NCI-H1105 treated with DMSO at 0.1 percent for 48 hours (cell line): ENCODE measurements at places on chromosomes 7 and 10.

GRCh38 chr10:72332423-72333111 lies 22.2 kb downstream of the DNAJB12 start:
- DNase-seq: no peak

DNA sequence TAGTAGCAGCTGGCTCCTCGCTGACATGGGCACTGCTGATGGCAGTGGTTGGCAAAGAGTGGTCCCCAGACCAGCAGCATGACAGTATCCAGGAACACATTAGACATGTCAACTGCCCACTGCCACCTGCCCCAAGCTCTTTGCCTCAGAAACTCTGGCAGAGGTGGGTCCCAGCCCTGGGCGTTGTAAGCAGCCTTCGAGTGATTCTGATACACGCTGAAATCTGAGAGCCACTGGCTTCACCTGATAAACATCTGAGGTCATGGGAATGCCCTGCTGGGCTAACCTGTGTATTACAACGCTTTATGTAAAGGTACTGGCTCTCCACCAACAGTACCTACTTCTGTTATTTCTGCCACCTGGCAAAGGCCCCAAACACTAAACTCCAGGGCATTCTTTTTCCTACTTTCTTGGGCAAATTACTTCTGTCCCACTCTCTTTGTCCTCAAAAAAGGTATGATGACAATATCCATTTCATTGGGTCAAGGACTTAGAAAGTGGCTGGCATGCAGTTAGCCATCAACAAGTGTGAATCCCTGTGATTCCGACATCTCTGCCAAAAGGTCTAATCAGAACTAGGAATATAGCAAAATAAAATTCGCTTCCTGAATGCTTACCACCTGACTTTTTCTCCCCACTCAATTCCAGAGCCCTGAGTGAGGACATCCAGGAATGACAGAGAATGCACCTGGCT lies 9.2 kb downstream of the SGMS1 start:
- DNase-seq: no peak

DNA sequence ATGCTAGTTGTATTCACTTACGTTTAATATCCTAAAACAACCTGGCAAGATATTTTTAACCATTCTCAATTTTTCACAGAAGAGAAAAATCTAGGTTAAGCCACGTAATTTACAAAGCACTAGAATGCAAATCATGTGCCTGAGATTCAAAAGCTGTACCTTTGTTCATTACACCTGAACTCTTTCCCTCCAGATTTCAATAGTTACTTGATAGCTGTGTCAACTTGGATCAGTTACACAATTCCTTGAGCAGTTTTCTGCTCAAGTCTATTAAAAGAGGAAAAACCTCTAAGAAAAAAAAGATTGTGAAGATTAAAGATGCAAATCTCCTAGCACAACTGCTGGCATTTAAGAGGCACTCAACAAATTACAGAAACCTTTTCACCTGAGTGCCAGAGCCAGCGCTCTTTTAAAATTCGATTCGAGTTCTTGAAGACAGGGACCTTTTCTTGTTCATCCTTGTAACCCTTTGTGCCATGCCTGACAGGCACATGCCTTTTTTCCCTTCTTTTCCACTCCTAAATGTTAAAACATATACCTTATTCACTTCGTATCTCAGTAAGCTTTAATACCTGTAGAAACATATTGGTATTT lies 886 bp downstream of the NSUN6 start:
- no peak for DNase-seq

- no peak for DNase-seq
Observed at GRCh38 chr10:59736749-59737148, 16.5 kb downstream of the MRLN start.

DNA sequence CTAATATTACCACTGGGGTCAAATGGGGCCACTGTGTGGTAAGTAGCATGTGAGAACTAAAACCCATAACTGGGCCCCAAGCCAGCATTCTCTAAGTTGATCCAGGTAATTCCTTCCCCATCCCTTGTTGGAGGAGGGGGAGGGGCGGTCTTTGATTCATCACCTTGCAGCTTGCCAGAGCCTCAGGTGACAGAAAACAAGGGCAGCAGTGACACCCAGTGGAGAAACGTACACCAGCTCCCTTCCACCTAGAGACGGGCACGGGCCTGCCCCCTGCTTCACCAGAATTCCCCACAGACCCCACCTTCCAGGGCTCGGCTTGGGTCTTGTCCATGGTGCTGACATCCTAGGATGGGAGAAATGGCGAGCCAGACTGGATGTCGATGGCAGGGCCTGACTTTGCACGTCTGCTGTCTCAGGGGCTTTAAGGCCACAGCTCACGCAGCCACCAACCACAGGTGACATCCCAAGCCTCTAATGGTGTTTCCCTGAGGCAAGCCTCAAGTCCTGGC lies 102.0 kb downstream of the STRA8 start:
- DNase-seq: peak; percentile 89

- DNase-seq: no peak
Observed at GRCh38 chr7:107396081-107396480, 73.8 kb upstream of the GPR22 start.

GRCh38 chr7:157986051-157986450 lies 601.6 kb downstream of the PTPRN2 start:
- no peak for DNase-seq

GRCh38 chr7:137932881-137933269 lies 69.0 kb downstream of the CREB3L2 start:
- no peak for DNase-seq

GRCh38 chr10:121532292-121532864 lies 65.9 kb downstream of the FGFR2 start:
- DNase-seq: no peak

- DNase-seq: no peak
Observed at GRCh38 chr10:14549496-14549895, 218.8 kb upstream of the FRMD4A start.

GRCh38 chr10:95273393-95274312 lies 17.1 kb downstream of the PDLIM1 start:
- DNase-seq: no peak

GRCh38 chr7:77838929-77839491 lies 40.4 kb downstream of the PHTF2 start:
- DNase-seq: no peak

- no peak for DNase-seq
Observed at GRCh38 chr10:125006921-125007426, 65.1 kb downstream of the ZRANB1 start.

DNA sequence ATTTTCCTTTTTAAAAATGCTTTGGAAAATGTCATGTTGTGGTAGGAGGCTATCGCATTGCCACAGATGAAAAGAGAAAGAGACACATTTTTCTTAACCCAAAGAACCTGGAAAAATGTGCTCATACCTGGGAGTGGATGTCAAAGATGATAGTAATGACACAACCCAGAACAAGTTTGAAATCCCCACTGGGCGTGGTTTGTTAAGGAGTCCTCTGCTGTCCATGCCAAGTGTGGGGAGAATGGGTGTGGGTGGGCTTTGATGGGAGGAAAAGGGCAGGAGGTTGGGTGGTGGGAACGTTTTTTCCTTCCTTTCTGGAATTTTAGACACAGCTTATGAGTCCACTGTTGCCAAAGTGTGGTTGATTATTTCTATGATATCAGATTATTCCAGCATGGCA lies 10.9 kb downstream of the OPTN start:
- DNase-seq: no peak

DNA sequence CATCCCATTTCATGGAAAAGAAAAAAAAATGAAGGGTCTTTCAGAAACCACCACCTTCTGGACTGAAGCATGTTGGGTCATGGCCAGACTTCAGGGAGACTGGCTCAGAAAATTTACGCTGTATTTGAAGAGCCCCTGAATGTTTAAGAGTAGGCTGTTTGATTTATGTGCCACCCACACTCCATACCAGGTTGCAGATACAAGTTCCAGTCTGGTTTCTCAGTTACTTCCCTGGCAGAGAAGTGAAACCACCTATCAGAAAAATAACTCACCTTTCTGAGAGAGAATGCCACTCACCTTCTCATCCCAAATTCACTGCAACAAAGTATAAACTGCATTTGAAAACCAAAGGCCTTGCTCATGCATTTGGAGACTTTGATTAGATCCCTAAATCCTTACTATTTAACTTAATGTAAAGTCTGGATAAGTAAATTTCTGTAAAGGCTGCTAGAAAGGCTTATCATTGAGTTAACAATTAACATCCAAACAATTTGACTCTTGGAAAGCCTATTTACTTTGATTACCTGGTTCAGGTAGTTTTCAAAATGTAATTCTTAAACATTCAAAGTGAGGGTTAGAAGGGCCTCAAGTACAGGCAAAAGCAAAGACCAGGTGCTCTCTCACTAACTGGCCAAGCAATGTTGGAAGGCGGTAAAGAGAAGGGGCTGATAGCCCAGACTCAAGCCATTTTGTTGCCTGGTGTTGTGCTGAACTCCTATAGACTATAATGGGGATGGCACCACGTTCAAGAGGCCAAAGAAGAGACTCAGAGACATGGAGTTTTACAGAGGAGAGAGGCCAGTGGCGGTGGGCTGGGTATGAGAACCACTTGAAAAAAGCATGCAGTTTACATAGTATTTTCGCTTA lies 12.8 kb upstream of the ADD3 start:
- no peak for DNase-seq

DNA sequence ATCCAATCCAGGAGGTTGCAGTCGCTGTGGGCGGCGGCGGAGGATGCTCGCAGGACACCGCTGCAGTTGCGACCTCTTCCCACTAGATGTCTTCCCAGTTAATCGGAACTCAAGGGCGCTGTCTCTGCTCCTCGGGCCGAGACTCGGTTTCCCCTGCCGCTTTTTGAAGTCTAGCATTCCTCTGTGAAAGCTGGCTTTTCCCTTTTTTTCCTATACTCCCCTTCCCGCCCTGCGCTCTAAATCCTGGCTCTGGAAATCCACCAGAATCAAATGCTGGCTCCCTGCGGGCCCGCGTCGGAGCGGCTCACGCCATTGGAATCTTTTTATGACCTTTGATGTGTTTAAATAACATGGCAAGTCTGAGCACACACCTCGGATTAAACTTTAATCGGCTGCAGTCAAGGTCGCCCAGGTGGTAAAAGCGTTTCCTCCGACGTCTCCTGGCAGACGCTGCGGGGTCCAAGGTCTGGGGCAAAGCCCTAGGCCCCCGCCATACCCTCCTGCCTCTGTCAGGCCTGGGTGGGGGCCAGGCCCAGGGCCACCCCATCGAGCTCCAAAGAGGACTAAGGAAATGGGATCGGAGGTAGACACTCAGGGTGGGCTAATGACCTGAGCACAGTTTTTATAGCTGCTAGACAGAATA lies 10.7 kb upstream of the HOXA13 start:
- no peak for DNase-seq

DNA sequence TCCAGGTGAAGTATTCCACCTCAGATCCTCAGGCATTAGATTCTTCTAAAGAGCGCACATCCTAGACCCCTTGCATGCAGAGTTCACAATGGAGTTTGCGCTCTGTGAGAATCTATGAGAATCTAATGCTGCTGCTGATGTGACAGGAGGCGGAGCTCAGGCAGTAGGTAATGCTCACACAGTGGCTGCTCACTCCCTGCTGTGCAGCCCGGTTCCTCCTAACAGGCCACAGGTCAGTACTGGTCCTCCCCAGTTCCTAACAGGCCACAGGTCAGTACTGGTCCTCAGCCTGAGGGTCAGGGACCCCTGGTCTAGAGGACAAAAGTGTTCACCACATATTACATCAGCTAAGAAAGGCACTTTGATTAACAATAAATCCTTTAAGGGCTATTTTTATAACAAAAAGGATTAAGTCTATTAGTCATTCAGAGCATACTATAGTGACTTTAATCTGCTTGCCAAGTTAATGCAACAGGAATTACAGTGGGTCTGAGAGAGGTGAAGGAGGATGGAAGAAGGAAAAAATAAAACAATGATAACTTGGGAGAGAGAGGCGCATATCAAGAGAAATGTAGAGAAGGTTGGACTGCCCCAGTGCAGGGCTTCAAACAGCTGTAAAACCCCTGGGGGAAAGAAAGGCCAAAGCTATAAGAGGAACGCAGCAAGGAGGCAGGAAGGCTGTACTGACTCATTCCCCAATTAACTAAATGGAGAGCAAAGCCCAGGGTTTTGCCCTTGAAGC lies 49.2 kb downstream of the CUL2 start:
- no peak for DNase-seq

DNA sequence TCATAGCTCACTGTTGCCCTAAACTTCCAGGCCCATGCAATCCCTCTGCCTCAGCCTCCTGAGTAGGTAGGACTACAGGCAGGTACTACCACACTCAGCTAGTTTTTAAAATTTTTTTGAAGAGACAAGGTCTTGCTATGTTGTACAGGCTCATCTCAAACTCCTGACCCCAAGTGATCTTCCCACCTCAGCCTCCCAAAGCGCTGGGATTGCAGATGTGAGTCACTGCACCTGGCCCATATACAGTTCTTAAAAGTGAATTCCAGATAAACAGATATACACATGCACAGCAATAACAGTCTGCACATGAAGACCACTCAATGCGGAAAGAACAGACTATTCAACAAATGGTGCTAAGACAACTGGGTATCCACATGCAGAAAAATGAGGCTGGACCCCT lies 67.8 kb downstream of the SRPK2 start:
- DNase-seq: no peak

- no peak for DNase-seq
Observed at GRCh38 chr7:100352984-100353684, 4.8 kb upstream of the PILRB start.

GRCh38 chr7:91504919-91505318 lies 240.7 kb downstream of the FZD1 start:
- DNase-seq: no peak

DNA sequence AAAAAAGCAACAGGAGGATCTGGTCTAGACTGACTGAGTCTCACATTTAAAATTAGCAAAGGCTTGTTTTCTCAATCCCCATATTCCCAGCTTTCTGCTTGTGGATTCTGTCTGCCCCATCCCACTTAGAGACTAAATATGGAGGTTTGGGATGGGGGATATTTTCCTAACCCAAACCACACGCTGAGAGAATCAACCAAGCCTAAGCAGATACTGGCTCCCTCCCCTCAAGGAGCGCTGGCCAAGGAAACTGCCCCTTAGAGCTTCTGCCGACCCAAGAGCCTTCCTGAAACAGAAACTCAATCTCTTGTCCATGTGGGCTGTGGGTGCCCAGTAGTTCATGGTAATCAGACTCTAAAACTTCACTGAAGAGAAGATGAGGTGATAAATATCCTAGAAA lies 3.9 kb downstream of the FFAR4 start:
- DNase-seq: no peak

DNA sequence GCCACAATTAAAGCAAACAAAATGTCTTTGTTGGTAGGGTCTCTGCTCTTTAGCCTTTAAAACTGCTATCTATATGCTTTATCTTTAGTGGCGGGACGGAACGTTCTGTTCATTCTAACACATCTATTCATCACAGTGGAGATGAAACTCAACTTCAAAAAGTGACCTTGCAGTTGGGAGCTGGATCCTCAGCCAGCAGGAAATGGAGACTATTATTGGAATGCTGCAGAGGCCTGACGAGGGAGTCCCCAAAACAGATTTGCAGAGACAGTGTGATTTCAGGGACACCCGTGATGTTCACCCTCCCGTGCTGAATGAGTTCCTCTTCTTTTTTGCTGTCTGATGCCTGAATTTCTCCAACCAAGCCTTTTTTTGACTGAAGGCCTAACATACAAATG lies 306.0 kb upstream of the SHH start:
- DNase-seq: no peak

- no peak for DNase-seq
Observed at GRCh38 chr10:130983749-130984148, 327.8 kb downstream of the TCERG1L start.

- no peak for DNase-seq
Observed at GRCh38 chr10:109991266-109991855, 16.4 kb upstream of the ADD3 start.

GRCh38 chr10:34607894-34608293 lies 207.2 kb downstream of the PARD3 start:
- DNase-seq: peak; percentile 27
